Activated CD8-positive, alpha-beta T cell treated with anti-CD3 and anti-CD28 coated beads, Interleukin-2, amount 10 ng/mL, durations not matched to agents 7 days and 5 days (primary cell): ENCODE measurements at places on chromosomes 13 and 19.

DNA sequence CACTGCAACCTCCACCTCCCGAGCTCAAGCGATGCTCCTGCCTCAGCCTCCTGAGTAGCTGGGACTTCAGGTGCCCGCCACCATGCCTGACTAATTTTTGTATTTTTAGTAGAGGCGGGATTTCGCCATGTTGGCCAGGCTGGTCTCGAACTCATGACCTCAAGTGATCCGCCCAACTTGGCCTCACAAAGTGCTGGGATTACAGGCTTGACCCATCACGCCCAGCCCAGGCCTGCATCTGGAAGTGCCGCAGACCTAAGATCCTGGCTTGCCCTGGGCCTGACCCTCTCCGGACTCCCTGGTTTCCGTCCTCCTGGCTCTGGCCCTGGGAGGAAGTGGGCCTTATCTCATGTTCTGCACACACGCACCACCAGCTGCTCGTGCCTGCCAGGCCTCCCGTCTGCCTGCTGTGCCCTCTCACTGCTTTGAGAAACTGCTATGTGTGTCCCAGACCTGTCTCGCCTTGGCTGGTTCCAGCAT is 4.7 kb upstream of the PTGIR start:
- no peak for DNase-seq

- DNase-seq: no peak
These were observed 88.3 kb upstream of the TEX29 start for GRCh38 chr13:111232191-111232590.

DNA sequence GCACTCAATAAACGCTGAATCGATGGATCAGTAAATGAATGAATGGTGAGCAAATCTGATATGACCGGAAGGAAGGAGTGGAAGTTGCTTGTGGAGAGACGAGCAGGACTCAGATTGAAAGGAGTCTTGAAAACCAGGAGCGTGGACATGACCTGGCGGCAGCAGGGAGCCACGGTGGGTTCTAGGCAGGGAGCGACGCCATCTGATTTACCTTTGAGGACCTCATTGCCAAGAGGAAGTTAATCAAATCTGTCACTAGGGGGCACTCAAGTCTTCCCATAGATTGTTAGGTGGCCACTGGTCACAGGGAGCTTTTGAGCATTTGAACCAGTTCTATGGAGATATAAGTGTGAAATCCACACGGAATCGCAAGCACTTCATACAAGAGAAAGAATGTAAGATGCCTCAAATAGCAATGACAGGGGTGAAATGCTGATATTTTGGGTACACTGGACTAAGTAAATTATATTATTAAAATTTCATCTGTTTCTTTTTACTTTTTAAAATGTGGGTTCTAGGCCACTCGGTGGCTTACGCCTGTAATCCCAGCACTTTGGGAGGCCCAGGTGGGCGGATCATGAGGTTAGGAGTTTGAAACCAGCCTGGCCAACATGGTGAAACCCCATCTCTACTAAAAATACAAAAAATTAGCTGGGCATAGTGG is 9.2 kb upstream of the FBN3 start:
- peak; percentile 73 for DNase-seq

DNA sequence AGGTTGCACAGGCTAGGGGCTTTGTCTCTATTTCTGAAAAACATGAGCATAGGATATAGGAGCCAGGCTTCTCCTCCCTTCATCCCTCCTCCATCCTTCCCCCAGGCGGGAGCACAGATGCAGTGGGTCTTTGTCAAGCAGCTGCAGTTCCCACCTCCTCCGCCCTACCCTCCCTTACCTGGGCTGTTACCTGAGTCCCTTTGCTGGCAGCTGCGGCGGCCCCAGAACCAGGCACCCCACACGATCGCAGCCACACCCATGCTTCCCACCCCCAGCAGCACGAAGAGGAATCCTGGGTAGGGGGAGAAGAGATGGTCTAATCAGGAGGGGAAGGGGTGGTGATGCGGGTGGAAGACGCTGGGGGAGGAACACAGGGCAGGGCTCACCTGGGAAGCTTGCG is 7.8 kb downstream of the TMIGD2 start:
- no peak for DNase-seq

DNA sequence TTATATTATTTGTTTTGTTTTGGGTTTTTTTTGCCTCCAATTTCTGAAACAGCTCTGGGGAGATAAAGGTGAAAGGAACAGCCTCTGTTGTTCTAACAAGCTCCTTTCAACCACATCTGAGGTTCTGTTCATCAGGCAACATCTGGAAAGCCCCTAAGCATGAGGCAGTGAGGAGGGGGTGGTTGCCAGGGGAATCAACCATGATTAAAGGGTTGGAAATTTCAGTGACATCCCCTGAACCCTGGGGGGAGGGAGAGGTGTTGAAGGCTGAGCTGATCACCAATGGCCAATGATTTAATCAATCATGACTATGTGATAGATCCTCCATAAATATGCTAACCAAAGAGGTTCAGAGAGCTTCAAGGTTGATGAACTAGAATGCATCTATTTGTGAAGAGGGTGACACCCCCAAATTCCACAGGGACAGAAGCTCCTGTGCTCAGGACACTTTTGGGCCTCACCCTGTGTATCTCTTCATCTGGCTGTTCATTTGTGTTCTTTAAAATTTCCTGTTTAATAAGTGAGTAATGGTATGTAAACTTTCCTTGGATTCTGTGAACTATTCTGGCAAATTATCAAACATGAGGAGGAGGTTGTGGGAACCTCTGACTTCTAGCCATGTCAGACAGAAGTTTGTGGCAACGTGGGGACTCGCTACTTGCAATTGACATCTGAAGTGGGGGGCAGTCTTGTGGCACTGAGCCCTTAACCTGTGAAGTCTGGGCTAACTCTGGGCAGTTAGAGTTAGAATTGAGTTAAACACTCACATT is 221.3 kb downstream of the NHLRC3 start:
- DNase-seq: no peak

- DNase-seq: peak; percentile 27
These were observed 2.1 kb upstream of the FBXO17 start for GRCh38 chr19:38977445-38978325.

- DNase-seq: no peak
These were observed 14.9 kb downstream of the ZNF283 start for GRCh38 chr19:43842007-43842406.

DNA sequence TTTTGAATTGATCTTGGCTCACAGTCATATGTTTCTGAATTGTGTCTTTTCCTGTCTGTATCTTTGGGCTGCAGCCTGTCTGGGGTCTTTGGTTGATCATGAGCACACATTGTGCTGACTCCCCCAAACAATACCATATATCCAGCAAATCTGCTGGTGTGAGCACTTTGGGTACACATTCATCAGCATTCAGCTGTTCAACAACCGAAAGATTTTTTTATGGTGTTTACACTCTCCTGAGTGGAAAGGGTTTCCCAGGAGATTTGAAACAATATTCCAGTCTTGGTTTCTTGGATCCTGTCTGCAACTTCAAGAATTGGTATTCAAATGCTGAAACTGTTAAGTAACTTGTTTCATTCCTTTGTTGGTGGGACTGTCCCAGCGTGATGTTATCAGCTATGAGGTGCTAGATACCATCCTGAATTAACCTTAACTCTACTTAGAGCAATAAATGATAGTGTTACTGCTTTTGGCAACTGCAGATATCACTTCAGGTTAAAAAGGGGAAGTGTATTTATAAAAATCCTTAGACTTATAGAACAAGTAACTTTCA is 78.4 kb upstream of the DIAPH3 start:
- DNase-seq: no peak

- peak; percentile 81 for DNase-seq
These were observed 2.2 kb upstream of the ZNF665 start for GRCh38 chr19:53195265-53195903.

DNA sequence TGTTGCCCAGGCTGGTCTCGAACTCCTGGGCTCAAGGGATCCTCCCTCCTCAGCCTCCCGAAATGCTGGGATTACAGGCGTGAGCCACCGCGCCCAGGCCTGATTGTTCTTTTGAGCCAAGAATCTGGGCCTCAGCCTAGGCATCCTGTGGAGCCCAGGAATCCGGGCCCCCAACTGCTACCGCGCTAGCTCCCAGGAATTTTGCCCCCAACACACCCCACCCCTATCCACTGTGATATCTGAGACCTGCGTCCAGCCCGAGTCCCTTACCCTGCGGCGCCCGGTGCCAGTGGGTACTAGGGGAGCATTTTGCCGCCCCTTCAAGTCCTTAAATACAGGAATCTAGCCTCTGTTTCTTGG is 838 bp upstream of the MYADM start:
- no peak for DNase-seq
